ENCODE measurements at places on chromosomes 1 and 21.

GRCh38 chr1:55584526-55585401, 369.6 kb upstream of the USP24 start:
- peak overlapping the region; percentile 95 for H3K27ac ChIP-seq
- DNase-seq = peak; percentile 48
- H3K4me1 ChIP-seq = peaks cover 97% of the 10 kb centered on the region
- H3K27me3 ChIP-seq = no peaks in the 10 kb centered on the region
- no peaks in the 10 kb centered on the region for H3K36me3 ChIP-seq

DNA sequence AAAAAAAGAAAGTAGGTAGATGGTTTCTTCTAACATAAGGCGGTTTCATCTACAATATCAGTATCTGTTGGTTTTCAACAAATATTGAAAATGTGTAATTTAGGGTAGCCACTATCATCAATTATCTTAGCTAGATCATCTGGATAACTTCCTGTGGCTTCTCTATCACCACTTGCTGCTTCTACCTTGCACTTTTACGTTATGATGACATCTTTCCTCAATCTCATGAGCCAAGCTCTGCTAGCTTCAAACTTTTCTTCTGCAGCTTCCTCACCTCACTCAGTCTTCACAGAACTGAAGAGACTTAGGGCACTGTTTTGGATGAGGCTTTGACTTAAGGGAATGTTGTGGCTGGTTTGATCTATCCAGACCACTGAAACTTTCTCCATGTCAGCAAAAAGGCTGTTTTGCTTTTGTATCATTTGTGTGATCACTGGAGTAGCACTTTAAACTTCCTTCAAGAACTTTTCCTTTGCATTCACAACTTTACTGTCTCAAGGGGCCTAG, 144.9 kb upstream of the HP1BP3 start:
- H3K4me3 ChIP-seq = no peak overlapping the region
- H3K27ac ChIP-seq = no peak overlapping the region
- no peaks in the 10 kb centered on the region for H3K4me1 ChIP-seq
- no peaks in the 10 kb centered on the region for H3K27me3 ChIP-seq

- H3K27me3 ChIP-seq = no peaks in the 10 kb centered on the region
- no peak for DNase-seq
- H3K4me3 ChIP-seq = no peak overlapping the region
- no peaks in the 10 kb centered on the region for H3K4me1 ChIP-seq
- H3K27ac ChIP-seq = no peak overlapping the region
Measured at GRCh38 chr1:24484199-24484598, 18.4 kb upstream of the RCAN3 start.

DNA sequence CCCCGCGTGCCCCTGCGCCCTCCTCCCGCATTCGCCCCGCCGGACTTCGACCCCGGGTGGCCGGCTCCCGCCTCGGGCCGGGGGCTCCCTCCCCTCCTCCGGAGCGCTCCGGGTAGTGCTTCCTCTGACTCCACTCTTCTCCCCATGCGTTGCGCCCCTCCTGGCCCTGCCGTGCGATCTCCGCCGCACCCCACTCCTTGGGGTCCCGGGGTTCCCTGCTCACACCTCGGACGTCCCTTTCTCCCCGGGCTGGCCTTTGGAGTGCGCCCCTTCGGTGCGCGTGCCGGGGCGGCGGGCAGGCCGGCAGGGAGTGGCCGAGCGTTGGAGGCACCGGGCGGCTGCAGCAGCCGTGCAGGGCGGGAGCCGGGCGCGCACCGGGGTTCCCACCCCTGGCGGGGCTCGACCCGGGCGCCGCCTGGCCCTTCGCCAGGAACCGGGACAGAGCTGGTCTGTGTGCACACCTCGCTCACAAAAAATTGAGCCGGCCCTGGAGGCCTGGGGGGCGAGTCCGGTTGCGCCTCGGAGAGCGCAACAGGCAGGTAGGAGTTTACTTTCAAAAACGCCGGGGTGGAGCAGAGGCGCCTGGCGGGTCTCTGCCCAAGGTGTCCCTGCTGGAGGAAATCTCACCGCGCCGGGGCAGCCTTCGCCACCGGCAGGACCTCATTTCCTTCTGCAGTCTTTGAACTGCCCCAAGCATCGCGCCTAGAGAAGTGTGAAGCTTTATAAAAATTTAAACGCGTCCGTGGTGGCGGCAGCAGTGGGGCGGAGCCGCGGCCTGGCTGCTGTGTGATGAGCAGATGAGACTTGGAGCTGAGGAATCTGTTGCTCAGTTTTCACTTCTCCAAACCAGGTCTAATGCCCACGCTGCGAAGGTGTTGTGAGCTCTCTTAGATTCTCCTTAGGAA, 650 bp downstream of the VANGL1 start:
- no peak for DNase-seq
- no peaks in the 10 kb centered on the region for H3K36me3 ChIP-seq
- H3K27me3 ChIP-seq = no peaks in the 10 kb centered on the region
- H3K4me1 ChIP-seq = peaks cover 7% of the 10 kb centered on the region
- H3K4me3 ChIP-seq = peak overlapping the region; percentile 74

DNA sequence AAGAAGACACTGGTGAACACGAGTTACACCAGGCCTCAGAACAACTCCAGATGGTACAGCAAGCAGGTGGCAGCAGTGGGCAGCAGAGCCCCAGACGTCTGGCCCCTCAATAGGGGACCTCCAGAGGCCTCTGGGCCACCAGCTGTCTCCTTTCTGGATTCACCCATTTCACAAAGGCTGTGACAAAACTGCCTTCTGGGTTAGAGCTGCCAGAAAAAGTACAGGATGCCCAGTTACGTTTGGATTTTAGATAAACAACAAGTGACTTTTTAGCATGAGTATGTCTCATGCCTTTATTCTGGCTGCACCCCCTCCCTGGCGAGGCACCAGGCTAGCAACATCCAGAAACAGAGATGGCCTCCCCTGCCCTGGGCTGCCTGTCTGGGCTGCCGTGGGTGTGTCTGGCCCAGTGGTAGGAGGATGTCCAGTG, 30.1 kb downstream of the ITPKB start:
- no peaks in the 10 kb centered on the region for H3K27me3 ChIP-seq
- no peak for DNase-seq
- H3K4me3 ChIP-seq = no peak overlapping the region
- H3K27ac ChIP-seq = peak overlapping the region; percentile 50

DNA sequence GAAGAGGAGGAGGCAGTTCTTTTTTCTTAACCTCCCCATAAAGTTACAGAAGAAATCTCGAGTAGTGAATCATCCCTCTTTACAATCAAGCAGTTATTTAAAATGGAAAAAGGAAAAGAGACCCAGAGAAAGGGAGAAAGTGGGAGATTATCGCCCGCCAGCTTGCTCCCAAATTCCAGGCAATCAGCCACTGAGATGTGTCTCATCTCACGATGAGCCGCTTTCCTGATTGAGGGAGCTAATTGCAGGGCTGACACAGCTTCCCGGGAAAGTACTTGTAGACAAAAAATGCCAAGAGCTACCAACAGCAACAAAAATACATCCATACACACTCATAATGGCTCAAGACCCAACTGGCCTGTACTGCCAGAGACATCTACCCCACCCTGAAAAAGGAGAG, 191.6 kb upstream of the ZC3H12A start:
- no peak for DNase-seq
- no peaks in the 10 kb centered on the region for H3K27me3 ChIP-seq
- no peaks in the 10 kb centered on the region for H3K4me1 ChIP-seq
- H3K27ac ChIP-seq = no peak overlapping the region
- H3K36me3 ChIP-seq = no peaks in the 10 kb centered on the region

DNA sequence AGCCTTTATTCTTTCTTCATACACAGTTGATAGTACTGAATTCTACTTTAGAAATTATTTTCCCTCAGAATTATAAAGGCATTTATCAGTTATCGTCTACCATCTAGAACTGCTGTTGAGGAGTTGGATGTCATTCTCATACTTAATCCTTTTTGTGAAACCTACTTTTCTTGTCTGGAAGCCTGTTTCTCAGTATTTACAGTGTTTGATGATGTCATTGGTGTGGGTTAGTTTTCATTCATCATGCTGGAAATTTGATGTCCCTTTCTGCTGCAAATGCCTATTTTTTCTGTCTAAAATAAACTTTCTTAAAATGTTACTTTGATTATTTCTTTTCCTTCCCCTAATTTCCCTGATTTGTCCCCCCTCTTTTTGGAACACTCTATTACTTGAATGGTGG, 22.8 kb upstream of the ZNF281 start:
- no peak for DNase-seq
- no peaks in the 10 kb centered on the region for H3K27me3 ChIP-seq
- H3K4me1 ChIP-seq = no peaks in the 10 kb centered on the region
- H3K4me3 ChIP-seq = no peak overlapping the region
- no peaks in the 10 kb centered on the region for H3K36me3 ChIP-seq

GRCh38 chr1:100414693-100415497, 62.6 kb downstream of the CDC14A start:
- no peaks in the 10 kb centered on the region for H3K4me1 ChIP-seq
- no peak overlapping the region for H3K27ac ChIP-seq
- H3K36me3 ChIP-seq = no peaks in the 10 kb centered on the region
- DNase-seq = no peak

- no peaks in the 10 kb centered on the region for H3K36me3 ChIP-seq
- H3K27me3 ChIP-seq = no peaks in the 10 kb centered on the region
- no peak overlapping the region for H3K27ac ChIP-seq
- H3K4me3 ChIP-seq = no peak overlapping the region
- no peaks in the 10 kb centered on the region for H3K4me1 ChIP-seq
Measured at GRCh38 chr1:205017001-205017400, 26.0 kb upstream of the CNTN2 start.

GRCh38 chr1:118325550-118326225, 140.7 kb upstream of the SPAG17 start:
- H3K4me3 ChIP-seq = no peak overlapping the region
- H3K4me1 ChIP-seq = no peaks in the 10 kb centered on the region
- H3K27me3 ChIP-seq = no peaks in the 10 kb centered on the region

- no peak overlapping the region for H3K27ac ChIP-seq
- no peaks in the 10 kb centered on the region for H3K4me1 ChIP-seq
- no peak for DNase-seq
- H3K27me3 ChIP-seq = no peaks in the 10 kb centered on the region
Measured at GRCh38 chr1:219906924-219907771, 21.2 kb downstream of the SLC30A10 start.

- H3K36me3 ChIP-seq = no peaks in the 10 kb centered on the region
- H3K27me3 ChIP-seq = no peaks in the 10 kb centered on the region
- no peaks in the 10 kb centered on the region for H3K4me1 ChIP-seq
- DNase-seq = no peak
Measured at GRCh38 chr1:194473766-194474165, 1287.4 kb upstream of the B3GALT2 start.

DNA sequence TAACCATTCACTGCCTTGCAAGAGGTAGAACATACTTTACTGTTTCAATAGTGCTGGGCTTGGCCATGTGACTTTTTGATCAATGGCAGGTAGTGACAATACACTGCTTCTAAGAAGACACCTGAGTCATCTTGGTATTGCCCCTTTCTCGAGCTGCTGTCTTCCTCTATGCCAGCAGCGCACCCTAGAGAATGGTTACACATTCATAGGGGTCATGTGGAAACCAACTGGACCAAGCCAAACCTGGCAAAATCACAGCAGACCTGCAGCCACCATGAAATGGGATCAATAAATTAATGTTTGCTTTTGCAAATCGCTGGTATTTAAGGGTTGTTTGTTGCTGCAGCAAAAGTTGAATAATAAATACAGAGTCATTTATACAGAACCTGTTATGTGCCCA, 122.3 kb downstream of the GRIK1 start:
- H3K36me3 ChIP-seq = no peaks in the 10 kb centered on the region
- H3K27me3 ChIP-seq = no peaks in the 10 kb centered on the region
- H3K4me3 ChIP-seq = no peak overlapping the region
- no peak overlapping the region for H3K27ac ChIP-seq
- DNase-seq = no peak

GRCh38 chr1:15937706-15938168, 38.2 kb downstream of the ZBTB17 start:
- peaks cover 100% of the 10 kb centered on the region for H3K36me3 ChIP-seq
- H3K27ac ChIP-seq = peak overlapping the region; percentile 72
- peaks cover 13% of the 10 kb centered on the region for H3K4me1 ChIP-seq
- H3K27me3 ChIP-seq = no peaks in the 10 kb centered on the region

DNA sequence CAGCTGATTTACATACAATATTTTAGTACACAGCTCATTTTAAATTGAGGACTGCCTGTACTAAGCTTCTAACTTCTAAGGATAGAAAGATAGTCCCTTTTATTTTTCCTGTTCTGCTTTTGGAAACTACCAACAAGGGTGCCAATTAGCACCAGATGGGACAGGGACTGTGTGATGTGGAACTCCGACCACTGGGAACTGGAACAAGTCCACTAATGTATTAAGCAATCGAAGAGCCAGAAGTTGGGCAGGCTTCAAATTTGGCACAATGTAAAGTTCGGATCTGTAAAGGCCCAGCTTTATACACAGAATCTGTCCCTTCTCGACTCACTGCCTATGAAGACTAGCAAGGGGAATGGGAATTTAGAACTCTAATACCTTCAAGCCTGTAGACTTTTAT, 149.3 kb downstream of the ZC3H11B start:
- no peaks in the 10 kb centered on the region for H3K27me3 ChIP-seq
- no peaks in the 10 kb centered on the region for H3K4me1 ChIP-seq
- no peak for DNase-seq

- H3K4me1 ChIP-seq = no peaks in the 10 kb centered on the region
- H3K36me3 ChIP-seq = no peaks in the 10 kb centered on the region
- no peak overlapping the region for H3K4me3 ChIP-seq
Measured at GRCh38 chr1:94000510-94001282, 91.5 kb upstream of the GCLM start.

DNA sequence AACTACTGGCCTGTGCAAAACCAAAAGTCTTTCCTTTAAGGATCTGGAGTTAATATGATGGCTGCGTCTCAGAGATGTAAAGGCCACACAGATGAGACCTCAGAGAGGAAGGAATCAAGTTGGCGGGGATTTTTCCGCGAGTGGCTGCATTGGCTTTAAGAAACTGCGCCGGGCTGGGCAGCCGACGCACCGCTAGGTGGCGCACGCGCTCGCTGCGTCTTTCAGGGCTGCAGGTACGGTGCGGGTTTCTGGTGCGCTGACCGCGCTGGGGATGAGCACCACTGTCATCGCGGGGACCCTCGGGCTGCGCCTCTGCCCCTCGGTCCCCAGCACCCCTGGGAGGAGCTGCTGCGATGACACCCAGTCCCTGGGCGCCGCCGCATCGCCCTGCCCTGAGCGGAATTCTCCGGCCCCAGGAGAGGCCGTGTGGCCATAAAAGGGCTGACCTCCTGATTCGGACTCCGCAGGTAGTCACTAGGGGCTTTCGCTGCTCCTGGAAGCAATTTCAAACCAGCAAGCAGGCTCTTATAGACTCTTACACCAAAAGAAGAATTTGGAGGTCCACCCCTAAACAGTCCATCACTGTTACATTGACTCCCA, 241.0 kb downstream of the KCNJ6 start:
- no peak overlapping the region for H3K4me3 ChIP-seq
- no peak overlapping the region for H3K27ac ChIP-seq
- peaks cover 17% of the 10 kb centered on the region for H3K27me3 ChIP-seq
- H3K4me1 ChIP-seq = no peaks in the 10 kb centered on the region
- no peaks in the 10 kb centered on the region for H3K36me3 ChIP-seq

- H3K4me1 ChIP-seq = no peaks in the 10 kb centered on the region
- no peak overlapping the region for H3K4me3 ChIP-seq
- H3K36me3 ChIP-seq = no peaks in the 10 kb centered on the region
- H3K27ac ChIP-seq = no peak overlapping the region
- DNase-seq = no peak
- no peaks in the 10 kb centered on the region for H3K27me3 ChIP-seq
Measured at GRCh38 chr1:106613861-106614260, 442.6 kb upstream of the PRMT6 start.

Data from tibial nerve (tissue), 4 donors.